Jurkat, Clone E6-1 (cell line): ENCODE measurements at places on chromosomes 12 and 14.

DNA sequence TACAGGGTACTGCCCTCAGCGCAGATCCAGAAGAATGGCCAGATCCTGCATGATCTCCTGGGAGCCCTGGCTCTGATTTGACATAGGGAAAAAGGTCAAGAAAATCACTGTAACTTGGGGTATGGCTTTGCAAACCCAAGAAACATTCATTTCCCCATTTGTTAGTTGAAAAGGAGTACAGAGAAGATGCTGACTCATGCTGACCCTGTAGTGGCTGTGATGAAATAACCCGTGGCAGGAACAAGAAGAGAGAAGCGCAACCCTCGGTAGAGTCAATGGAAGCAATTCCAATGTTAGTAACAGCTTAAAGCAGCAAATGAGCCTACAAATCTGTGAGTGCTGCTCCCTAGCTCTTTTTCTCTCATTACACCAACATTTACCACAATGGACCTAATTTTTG is 281.6 kb upstream of the NPAS3 start:
- DNase-seq = no peak

DNA sequence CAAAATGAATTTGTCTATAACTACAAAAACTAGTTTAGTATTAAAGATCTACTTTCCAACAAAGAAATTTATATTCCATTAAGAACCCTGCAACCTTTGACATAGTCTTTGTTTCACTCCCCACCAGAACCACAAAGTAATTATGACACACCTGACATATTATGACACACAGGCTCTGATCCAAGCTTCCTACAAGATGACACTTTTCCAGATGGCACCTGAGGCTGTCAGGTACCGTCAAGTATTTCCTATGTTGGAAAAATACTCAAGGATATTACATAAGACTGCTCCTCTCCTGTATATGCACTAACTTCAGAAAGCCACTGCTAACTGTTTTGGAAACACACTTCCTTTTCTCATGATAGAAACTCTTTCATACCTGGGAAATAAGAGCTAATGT is 38.9 kb downstream of the STXBP6 start:
- no peak for DNase-seq

GRCh38 chr12:69553628-69554248 is 31.5 kb upstream of the CCT2 start:
- DNase-seq = peak; percentile 8

GRCh38 chr12:85720308-85721033 is 115.7 kb downstream of the RASSF9 start:
- DNase-seq = no peak

DNA sequence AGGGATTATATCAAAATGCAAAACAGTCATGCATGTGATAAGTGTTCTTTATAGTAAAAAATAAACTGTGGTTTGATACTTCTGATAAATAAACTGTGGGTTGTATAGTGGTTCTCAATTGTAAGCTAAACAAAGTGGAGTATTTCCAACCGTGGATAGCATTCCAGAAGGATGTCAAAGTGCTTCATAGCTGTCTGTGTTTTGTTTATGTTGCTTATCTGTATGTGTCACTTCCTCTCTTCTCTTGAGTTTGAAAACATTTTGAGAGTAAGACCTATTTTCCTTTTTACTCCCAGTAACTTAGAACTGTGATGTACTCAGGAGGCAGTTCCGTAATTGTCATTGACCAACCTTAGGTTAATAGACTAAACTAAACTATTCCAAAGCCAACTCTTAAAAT is 415.8 kb downstream of the TMTC2 start:
- DNase-seq = no peak

GRCh38 chr14:75981426-75982265 is at the start of gene TGFB3:
Gene TGFB3, minus strand, starts transcription at chr14:75981995. Its CDS starts 1,102 bp downstream, at chr14:75980893.
- no peak for DNase-seq

GRCh38 chr14:74244115-74244514 is 4.9 kb downstream of the VSX2 start:
- no peak for DNase-seq

- DNase-seq = no peak
These were observed 1003.6 kb downstream of the FSCB start for GRCh38 chr14:43503508-43503907.

DNA sequence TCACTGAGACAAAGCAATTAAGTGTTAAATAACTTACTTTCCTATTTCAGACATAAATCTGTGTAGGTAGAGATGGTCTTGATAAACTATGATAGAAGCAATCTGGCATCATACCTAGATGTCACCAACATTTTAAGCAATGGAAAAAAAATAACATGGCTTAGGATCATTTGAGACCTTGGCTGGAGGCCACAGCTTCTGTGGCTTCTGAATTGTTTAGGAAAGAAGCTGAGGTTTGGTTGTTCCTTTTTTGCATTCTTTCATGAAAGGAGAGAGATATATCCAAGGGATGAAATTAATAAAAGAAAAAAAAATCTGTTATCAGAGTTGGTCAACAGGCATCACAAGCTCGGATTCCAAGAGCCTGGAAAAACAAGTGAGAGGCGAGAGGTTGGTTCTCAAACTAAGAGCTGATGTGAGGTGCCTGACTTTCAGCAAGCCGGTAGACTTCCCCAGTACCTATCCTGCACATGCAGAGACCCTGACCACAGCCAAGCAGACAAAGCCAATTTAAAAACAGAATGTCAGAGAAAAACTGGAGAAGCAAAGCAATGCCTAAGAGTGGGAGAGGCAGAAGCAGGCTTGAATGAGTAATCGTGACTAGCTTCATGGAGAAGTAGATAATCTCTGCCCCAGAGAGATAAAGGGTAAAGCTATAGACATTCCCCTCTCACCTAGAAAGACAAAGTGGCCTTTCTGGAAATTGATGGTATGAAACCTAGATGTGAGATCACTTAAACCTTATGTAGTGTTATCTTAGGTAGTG is 43.4 kb upstream of the ST8SIA1 start:
- DNase-seq = no peak

DNA sequence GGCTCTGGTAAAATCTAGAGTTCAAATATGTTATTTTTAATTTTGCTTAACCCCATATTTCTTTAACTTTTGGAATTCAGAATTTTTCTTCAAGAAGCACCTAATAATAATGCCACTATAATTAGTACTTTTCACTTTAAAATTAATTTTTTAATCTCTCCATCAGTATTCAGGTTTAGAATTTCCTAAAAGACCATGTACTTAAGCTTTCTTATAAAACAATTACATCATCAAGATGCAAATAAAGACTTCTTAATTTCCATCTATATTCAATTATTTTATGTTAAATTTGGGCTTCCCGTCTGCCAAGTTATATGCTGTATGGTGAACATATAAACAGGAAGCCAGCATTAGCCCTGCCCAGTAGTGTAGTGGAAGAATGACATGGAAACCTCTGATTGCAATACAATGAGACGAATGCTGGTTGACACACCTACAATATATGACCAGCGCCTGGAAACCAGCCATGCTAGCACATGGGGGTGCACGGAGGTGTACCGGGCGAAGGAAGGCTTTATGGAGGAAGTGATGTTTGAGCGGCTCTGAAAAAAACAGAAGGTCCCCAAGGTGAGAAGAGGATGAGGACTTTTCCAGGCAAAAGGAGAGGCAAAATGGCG is 82.2 kb downstream of the LLPH start:
- DNase-seq = no peak
